ENCODE measurements at places on chromosomes 11 and 22.

GRCh38 chr11:115409691-115410220 is 94.5 kb downstream of the CADM1 start:
- DNase-seq, result no peak

GRCh38 chr11:128708660-128709059 is 14.8 kb downstream of the FLI1 start:
- DNase-seq, result no peak

DNA sequence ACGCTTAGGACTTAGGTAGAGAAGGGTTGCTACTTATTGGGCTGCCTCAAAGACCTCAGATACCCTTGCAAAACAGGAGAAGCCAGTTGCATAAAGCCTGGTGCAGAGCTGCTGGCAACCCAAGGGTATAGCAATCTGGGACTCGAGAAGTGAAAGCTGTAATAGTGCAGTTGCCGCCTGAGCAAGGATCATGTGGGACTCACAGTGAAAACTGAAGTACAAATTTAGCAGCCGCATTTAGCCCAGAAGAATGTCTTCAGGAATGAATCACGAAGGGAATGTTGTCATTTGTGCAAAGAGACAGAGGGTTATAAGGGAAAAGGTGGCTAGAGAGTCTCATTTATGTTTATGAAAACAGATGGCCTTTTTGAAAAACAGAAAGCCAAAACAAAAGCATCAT is 267.2 kb downstream of the TENM4 start:
- DNase-seq, result no peak

DNA sequence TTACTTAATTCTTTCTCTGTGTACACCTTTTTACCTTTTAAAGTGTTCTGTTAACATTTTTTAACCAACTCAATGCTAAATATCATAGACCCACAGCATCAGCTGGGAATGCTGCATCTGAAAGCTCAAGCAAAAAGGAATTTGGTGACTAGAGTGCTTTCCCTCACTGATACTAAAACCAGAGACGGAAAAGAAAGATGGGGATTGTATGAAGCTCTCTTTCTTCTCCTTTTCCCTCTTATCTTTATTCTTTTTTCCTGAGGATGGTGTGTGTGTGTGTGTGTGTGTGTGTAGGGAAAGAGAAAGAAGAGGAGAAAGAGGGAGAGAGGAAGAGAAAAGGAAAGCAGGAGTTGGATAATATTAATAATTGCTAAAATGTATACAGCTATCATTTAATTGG is 4.1 kb upstream of the SIK2 start:
- DNase-seq, result no peak

DNA sequence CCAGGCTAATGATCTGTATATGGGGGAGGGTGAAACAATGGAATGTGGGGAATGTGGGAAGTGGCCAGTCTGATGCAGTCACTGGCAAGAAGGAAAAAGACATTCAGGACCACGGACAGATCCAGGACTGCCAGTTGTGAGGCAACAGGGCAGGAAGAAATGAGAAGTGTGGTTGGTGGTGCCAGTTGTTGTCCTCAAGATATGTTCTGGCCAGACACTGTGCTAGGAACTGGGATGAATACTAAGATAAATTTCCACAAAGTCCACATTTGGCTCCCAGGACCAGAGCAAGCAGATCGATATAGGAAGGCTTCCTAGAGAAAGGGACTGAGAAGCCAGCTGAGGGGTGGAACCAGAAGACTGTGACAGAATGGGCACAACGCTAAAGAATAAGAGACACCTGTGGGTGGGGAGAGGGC is 6.8 kb upstream of the TPBGL start:
- DNase-seq, result no peak

- no peak for DNase-seq
These were observed 4.7 kb downstream of the MPEG1 start for GRCh38 chr11:59207988-59208451.

- DNase-seq, result no peak
These were observed 4.7 kb downstream of the FEN1 start for GRCh38 chr11:61797263-61797944.

GRCh38 chr11:73182824-73183321 is 35.2 kb upstream of the P2RY2 start:
- peak; percentile 17 for DNase-seq

DNA sequence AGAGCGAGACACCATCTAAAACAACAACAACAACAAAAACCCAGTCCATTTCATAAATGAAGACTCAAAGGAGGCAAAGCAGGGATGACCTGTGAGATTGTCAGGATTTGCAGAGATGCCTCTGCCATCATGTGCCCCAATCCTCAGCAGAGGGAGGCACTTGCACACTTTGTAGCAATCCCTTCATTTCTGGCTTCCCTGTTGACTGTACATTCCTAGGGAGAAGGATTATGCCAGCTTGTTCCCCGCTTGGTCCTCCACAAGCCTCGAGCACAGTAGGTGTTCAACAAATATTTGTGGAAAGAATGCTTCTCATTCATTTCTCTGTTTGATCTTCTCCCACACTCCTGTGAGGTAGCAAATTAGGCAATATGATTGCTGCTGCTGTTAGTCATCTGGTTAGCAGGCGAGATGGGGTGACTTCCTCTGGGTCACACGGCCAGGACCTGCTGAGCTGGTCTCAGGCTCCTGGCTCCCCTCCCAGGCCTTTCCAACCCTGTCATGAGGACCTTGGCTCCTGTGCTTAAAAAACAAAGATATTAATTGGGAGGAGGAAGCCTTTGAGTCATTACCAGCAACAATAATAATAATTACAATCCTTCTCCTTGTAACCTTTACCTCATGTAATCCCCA is 34.1 kb downstream of the LIF start:
- DNase-seq, result peak; percentile 87

DNA sequence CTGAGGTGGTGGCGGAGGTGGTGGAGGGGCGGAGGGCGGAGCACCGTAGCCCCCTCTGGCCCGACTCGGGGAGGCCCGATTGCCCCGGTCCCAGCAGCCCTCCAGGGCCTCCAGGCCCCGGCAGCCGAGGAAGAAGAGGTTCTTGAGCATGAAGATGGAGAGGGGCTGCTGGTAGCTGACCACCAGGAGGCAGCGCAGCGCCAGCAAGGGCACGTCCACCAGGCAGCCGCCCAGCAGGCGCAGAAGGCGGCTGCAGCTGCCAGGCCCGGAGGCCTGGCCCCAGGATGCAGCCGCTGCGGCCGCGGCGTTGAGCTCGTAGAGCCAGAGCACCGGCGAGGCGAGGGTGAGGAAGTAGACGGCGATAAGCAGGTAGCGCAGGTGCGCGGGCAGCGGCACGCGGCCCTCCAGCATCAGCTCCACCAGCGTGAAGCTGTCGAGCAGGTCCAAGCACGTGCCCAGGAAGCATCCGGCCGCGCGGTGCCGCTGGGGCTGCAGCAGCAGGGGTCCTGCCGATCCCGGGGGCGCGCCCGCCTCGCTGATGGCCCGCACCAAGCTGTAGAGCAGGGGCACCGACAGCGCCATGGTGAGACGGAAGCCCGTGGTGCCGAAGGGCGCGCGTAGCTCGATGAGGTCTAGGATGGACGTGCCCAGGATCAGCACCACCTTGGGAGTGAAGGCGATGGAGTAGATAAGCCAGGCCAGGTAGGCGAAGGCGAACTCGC is 1.5 kb downstream of the TMEM121B start:
- DNase-seq, result no peak

GRCh38 chr11:47916361-47916841 is 64.0 kb upstream of the PTPRJ start:
- DNase-seq, result no peak

GRCh38 chr11:118334745-118335144 is 7.8 kb downstream of the CD3D start:
- no peak for DNase-seq

DNA sequence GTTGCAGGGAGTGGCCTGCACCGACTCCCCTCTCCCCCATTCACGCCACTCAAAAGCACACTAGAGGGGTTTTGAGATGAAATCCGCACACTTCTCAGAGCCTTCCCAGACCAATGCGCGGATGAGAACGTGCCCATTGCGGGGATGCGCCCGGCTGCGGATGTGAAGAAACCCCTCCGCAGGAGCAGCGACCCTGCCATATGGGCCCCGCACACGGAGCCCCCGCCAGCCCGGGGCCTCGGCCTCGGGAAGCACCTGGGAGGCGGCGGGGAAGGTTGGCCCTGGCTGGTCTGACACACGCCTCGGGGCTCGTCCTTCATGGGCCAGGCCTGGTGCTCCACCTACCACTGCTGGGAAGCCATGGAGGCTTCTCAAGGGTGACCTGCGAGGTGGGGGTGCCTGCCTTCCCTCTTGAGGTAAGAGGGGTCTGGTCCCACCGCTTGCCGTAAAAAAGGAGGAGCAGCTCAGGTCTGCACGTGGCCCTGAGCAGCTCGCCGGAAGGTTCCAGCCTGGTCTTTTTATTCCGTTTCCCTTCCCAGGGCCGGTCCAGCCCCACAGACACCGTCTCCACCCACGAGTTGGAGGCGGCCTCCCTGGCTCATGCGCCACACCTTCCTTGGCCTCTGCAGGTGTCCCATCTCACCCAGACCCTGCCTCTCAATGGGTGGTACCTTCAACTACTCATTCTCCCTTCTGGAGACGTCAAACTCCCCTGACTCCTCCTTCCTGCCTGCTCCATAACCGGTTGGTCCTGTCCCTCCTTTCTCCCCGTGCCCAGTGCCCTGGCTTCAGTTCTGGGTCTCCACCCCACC is 39.4 kb downstream of the TRMU start:
- no peak for DNase-seq

DNA sequence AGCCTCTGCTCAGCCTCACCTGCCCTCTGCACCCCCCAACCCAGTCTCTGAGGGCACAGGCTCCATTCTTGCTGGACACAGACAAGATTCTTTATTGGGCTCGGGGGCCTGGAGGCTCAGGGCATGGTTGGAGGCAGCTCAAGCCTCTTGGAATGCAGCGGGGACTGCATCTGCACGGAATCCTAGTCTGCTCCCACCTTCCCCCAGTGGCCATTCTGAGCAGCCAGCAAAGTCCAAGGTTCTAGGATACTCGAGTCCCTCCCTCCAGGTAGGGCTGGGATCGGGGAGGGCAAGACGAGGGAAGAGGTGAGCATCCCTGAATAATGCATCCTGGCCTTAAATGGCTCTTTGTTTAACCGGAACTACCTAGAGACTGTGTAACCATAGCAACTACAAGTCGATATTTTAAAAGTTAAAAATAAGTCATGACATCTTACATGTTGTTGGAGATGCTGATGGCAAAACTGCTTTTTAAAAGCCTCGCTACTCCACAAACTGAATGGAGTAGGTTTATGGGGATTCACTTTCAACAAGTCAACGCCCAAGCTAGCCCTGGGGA is 10.7 kb upstream of the IGSF22 start:
- DNase-seq, result no peak

- DNase-seq, result no peak
These were observed 23.8 kb upstream of the IGSF22 start for GRCh38 chr11:18749681-18750319.

- DNase-seq, result no peak
These were observed 19.7 kb downstream of the NNMT start for GRCh38 chr11:114315749-114316368.

DNA sequence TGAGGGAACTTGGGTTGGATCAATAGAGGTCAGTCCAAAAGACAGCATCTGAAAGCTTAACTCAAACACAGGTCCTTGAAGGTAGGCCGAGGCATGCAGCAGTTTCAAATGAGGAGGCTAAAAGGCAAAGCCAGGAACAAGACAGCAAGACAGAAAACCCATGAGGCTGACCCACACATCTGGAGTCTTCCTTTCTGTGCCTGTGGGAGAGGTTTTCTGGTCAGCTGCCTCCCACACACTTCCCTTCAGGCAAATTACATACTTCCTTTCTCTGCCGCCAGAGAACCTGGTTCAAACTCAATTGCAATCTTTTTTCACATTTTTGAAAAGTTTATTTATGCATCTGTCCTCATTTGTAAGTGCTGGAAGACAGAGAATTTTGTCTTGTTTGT is 29.8 kb upstream of the CRTAM start:
- DNase-seq, result no peak

DNA sequence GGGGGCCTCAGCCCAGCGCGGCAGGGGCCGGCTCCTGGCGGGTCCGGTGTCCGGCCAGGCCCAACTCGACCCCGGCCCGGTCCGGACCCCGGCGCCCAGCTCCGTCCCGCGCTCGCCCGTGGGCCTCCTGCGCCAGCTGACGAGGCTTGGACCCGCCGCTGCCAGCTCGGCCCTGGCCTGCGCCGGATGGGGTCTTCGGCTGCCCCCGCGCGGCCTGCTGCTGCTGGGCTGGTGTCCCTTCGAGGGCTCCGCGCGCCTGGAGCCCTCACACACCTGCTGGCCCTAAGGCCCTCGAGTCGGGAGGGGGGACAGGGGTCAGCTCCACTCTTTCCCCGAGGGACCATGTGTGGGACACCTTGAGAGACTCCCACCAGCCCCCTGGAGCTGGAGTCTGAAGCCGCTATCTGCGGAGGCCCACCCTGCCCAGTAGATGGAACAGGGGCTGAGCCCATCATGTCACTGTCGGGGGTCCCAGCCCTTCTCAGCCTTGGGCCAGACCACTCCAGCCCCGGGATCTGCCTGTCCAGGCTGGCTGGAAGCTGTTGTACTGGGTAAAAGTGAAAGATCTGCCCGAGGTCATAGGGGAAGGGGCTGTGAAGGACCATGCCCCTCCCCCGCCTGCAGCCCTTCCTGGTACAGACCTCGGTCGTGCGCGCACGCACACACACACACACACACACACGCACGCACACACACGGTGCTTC is 768 bp upstream of the CDKN1C start:
- no peak for DNase-seq

- DNase-seq, result no peak
These were observed 6.0 kb downstream of the ANKK1 start for GRCh38 chr11:113393501-113393985.

GRCh38 chr11:12831471-12832202 is 157.4 kb downstream of the TEAD1 start:
- no peak for DNase-seq

DNA sequence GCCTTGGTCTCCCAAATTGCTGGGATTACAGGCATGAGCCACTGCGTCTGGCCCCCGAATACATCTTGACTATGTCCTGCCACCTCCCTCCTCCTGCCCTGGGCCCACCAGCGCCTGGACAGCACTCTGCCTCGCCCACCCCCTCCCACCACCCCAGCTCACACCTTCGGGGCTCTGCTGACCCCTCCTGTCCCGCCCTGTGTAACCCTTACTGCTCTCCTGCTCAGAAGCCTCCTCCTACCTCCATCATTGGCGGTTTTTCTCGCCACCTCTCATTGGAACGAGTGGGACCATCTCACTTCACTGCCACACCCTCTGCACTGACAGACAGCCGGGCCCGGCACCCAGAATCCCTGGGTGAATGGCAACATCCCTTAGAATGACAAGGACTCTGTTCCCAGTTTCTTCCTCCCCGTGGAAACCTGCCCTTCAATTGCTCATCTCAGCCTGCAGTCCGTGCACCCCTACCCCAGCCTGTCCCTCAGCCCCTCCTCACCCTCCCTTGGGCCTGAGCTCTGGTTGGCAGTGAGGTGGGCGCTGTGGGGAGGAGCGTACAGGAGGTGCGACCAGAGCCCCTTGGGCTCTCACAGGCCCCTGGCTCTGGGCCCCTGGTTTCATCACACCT is 32.2 kb downstream of the LRRC74B start:
- no peak for DNase-seq
